ENCODE measurements at places on chromosomes 6 and 20. TPM values are rescaled to one million over a fixed set of nuclear protein-coding genes. Genes with fewer than 3 reads are reported as not detected.

GRCh38 chr6:107102414-107102805, 12.9 kb downstream of the BEND3 start:
- DNase-seq = no peak
- H3K27me3 ChIP-seq = no peaks in the 10 kb centered on the region
- H3K27ac ChIP-seq = no peak overlapping the region
- H3K36me3 ChIP-seq = no peaks in the 10 kb centered on the region

DNA sequence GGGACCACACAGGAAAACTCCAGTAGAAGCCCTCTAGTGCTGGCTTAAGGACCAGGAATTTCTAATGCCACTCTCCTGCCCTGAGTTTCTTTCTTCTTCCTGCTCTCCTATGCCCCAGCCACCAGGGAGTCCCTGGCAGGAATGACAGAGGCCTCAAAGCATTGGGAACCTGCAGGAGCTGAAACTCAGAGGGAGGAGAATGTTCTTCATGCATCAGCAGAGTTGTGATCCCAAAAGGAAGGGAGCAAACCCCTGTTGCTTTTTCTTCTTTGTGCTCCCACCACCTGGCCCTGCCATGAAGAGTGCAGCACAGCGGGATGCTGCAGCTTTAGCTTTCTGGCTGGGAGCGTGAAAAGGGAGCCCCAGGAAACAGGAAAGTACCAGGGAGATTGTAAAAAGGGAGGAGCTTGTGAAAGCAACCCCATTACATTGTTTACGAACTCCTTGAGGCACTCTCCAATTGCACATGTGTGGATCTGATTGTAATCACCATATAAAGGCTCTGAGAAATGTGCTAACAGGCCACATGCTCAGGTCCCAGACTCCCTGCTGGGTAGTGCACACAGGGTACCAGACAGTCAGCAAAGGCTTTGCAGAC, 34.7 kb upstream of the FKBP1A start:
- DNase-seq = no peak
- no peaks in the 10 kb centered on the region for H3K27me3 ChIP-seq
- H3K4me1 ChIP-seq = no peaks in the 10 kb centered on the region
- H3K27ac ChIP-seq = no peak overlapping the region
- no peak overlapping the region for H3K4me3 ChIP-seq

DNA sequence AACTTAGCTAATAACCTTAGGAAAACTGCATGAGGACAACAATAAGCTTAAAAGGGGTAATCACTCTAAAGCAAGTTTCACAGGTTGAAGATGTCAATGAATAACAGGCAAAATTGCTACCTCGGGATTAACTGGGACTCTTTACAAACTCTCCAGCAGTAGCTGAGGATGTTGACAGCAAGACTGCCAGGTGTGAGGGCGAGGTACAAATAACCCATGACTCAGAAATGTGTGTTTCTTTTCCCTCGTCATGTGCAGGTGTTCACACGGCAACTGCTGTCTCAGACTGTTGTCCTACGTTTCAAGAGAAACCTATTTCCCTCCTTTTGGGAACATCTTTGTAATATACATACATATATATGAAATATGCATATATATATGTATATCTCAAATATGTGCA, 15.9 kb downstream of the BCAS1 start:
- no peaks in the 10 kb centered on the region for H3K27me3 ChIP-seq
- no peaks in the 10 kb centered on the region for H3K36me3 ChIP-seq
- no peak overlapping the region for H3K27ac ChIP-seq
- no peaks in the 10 kb centered on the region for H3K4me1 ChIP-seq

DNA sequence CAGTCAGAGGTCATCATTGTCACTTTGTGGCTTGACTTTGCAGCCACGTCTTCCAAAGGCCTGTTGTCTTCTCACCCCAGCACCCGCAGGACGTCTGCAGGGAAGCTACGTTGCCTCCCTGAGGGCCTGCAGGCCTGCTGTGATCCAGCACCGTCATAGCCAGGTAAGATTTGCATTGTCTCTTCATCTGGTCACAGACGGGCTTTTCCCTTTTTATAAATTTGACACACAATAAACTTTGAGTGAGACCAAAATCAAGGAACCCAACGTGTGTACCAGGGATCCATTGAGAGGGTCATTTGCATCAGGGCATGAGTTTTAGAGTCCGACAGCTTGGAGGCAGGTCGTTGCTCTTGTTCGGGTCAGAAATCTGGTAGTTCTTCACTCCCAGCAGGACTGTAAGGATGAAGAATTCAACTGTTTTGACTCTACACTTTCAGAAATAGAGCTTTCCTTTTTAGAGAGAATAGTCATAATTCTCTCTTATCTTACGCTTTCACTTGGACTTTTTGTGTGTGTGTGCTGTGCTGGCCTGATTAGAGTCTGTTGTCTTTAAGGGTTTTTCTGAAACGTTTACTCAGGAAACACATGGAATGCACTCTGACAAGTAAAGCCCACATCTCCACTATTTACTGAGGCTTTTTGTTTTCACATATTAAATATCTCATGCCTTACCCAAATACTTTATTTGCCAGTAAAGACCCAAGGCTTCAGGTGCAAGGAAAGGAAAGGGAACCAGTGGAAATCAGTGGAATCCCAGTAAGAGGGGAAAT, 177.2 kb upstream of the TAB2 start:
- no peaks in the 10 kb centered on the region for H3K4me1 ChIP-seq
- no peaks in the 10 kb centered on the region for H3K27me3 ChIP-seq
- H3K27ac ChIP-seq = peak overlapping the region; percentile 4
- DNase-seq = no peak
- no peaks in the 10 kb centered on the region for H3K36me3 ChIP-seq

Gene PTCRA
- total RNA-seq = 1.1 TPM

Gene RNF114
- 30.9 TPM for total RNA-seq

DNA sequence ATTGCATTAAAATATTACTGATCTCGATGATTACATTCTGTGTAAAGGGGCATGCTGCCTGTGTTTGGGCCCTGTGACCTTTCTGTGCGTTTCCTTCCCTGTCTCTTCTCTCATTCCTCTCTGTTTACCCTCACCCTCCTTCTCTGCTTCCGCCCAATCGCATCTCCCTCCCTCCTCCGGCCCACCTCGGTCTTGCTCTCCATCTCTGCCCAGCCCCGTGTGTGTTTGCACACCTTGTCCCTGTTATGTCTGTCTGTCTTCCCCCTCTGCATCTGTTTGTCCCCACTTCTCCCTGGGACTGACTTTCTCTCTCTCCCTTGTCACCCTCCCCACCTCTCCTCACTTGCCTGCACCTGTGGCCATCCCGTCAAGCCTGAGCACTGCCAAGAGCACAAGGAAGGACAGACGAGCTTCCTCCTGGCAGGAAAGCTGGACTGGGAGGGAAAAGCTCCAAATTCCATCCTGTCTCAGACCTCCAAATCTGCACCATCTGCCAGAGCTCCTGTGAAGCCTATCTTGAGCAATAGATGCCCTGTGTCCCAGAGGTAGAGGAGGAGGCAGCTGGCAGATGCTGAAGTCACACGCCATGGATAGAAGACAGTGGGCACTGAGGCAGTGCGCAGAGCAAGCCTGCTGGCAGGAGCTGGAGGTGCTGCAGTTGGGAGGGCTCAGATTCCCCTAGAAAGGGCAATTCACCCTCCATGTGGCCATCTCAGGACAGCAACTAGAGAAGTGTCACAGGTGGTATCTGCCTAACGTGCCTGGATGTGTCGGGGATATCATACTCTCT, 172.3 kb downstream of the PTPRT start:
- no peak overlapping the region for H3K27ac ChIP-seq
- H3K4me1 ChIP-seq = no peaks in the 10 kb centered on the region
- H3K36me3 ChIP-seq = no peaks in the 10 kb centered on the region

DNA sequence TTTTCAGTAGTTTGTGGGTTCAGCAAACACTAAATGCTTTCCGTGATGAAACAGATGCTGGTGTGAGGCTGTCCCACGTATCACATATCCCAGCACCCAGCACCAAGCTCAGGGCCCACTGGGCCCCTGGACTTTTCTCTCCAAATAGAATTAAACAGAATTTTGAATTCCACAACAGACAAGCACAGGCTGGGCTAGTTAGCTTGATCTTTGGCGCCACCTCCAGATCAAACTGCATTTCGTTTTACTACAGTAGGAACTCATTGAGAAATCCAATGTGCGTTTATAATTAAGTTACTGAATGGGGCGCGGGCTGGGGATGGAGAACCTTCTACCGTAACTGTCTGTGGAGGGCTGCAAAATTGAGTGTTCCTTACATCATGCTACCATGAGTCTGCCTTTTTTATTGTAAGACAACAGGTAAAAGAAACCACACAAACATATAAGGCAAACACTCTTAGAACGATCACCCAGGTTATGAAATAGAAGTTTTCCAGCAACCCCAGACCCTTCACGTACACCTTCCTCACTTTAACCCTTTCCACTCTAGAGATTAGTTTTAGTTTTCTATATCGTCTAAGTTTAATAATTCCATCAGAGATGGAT, 107.8 kb downstream of the ZFP64 start:
- H3K4me3 ChIP-seq = no peak overlapping the region
- H3K36me3 ChIP-seq = no peaks in the 10 kb centered on the region
- H3K4me1 ChIP-seq = no peaks in the 10 kb centered on the region
- H3K27ac ChIP-seq = no peak overlapping the region
- no peaks in the 10 kb centered on the region for H3K27me3 ChIP-seq

GRCh38 chr6:26103141-26103769, 16.0 kb downstream of the HFE start:
- no peak overlapping the region for H3K4me3 ChIP-seq
- peaks cover 15% of the 10 kb centered on the region for H3K4me1 ChIP-seq
- H3K27ac ChIP-seq = peak overlapping the region; percentile 70
- no peaks in the 10 kb centered on the region for H3K36me3 ChIP-seq

Gene EYS
- total RNA-seq = 0.09 TPM

Gene GHRH
- total RNA-seq = not detected

- no peak overlapping the region for H3K27ac ChIP-seq
- no peaks in the 10 kb centered on the region for H3K27me3 ChIP-seq
- H3K36me3 ChIP-seq = no peaks in the 10 kb centered on the region
- no peak for DNase-seq
- no peak overlapping the region for H3K4me3 ChIP-seq
These were observed 17.2 kb upstream of the CRIP3 start for GRCh38 chr6:43325876-43326275.

DNA sequence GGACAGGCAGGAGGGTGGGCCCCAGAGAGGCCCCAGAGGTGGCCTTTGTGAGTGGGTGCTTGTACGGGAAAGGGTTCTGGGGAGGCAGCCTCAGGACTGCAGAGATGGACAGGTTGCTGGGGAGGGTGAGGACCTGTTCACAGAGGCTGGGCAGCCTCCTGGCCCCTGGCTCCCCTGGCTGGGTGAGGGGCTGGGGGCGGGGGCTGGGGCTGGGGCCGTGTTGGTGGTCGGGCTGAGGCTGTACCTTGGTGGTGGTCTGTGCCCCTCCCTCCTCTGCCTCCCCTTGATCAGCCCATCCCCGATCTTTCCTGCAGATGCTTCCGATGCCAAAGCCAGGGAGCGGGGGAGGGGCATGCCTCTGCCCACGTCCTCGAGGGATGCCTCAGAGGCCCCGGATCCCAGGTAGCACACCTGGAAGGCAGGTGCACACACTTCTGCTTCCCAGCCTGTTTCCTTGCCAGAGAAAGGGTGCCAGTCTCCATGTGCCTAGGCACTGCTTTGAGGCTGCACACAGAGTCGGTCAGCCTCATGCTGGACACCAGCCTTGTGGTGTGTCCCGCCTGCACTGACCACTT, 4.8 kb downstream of the TCEA2 start:
- DNase-seq = no peak
- H3K27ac ChIP-seq = no peak overlapping the region
- peaks cover 24% of the 10 kb centered on the region for H3K4me1 ChIP-seq
- no peaks in the 10 kb centered on the region for H3K36me3 ChIP-seq

GRCh38 chr6:110053395-110054240, 75.5 kb downstream of the GPR6 start:
- no peak overlapping the region for H3K27ac ChIP-seq
- no peak overlapping the region for H3K4me3 ChIP-seq
- no peaks in the 10 kb centered on the region for H3K4me1 ChIP-seq

DNA sequence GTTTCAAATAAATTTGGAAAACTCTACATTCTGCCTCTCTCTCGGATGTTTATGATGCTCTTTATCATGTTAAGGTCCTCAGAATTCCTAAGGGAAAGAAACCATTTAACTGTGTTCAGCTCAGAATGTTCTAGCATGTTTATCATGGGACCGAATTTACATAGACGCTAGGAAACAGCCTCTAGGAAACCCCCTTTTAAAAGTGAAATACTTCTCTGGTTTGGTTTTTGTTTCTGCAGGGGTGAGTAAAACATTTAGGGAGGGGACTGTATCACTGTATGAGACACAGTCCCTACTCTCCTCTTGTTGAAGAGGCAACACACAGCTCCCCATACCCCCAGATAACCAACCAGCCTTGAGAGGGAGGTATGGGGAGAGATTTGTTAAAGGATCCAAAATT, 267.6 kb upstream of the SUPT3H start:
- H3K27me3 ChIP-seq = peaks cover 5% of the 10 kb centered on the region
- no peak overlapping the region for H3K4me3 ChIP-seq
- H3K36me3 ChIP-seq = no peaks in the 10 kb centered on the region
- no peaks in the 10 kb centered on the region for H3K4me1 ChIP-seq
- DNase-seq = no peak

Gene MAN1A1
- 201 TPM for total RNA-seq

DNA sequence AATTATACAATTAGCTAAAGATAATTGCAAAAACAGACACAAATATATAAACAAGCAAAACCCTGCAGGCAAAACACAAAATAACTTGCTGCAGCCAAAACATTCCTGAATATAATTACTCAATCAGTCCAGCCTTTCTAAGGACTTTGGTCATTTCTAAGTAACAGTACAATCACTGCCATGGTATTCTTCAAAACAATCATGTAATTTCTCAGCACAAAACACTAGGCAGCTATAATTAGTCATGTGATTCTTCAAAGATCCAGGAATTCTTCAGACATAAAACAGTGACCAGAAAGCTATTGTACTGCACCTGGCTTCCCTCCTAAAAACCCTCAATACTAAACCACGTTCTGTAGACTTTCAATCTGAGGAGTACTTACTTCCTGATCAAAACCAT, 881.1 kb downstream of the EPHA7 start:
- no peak overlapping the region for H3K4me3 ChIP-seq
- no peaks in the 10 kb centered on the region for H3K4me1 ChIP-seq
- no peak for DNase-seq

DNA sequence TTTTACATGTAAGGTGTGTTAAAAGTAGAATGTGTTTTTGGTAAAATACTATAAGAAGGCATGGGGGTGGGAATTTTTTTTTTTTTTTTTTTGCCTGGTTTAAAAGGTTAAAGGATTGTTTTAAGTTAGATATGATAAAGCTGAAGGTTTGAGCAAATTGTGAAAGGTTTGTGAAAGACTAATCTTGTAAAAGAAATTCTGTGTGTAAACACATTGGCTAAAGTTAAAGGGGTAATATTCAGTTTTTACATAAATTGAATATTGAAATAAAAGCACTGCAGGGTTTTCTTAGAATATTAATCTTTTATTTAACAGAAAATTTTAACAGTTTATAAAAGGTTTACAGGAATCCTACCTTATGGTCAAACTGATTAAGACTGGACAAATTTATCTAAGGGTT, 105.7 kb downstream of the DTNBP1 start:
- no peaks in the 10 kb centered on the region for H3K36me3 ChIP-seq
- H3K4me1 ChIP-seq = no peaks in the 10 kb centered on the region
- DNase-seq = no peak
- H3K27me3 ChIP-seq = no peaks in the 10 kb centered on the region

GRCh38 chr20:60168963-60169362, 210.7 kb downstream of the CDH26 start:
- H3K4me1 ChIP-seq = no peaks in the 10 kb centered on the region
- no peak for DNase-seq
- H3K27ac ChIP-seq = no peak overlapping the region
- no peaks in the 10 kb centered on the region for H3K27me3 ChIP-seq

GRCh38 chr20:32763202-32764004, 1.2 kb downstream of the DNMT3B start:
- H3K36me3 ChIP-seq = no peaks in the 10 kb centered on the region
- H3K4me3 ChIP-seq = peak overlapping the region; percentile 69
- no peaks in the 10 kb centered on the region for H3K27me3 ChIP-seq
- no peak for DNase-seq
- peaks cover 2% of the 10 kb centered on the region for H3K4me1 ChIP-seq
